ENCODE measurements at places on chromosomes 13 and 19. TPM values are rescaled to one million over a fixed set of nuclear protein-coding genes. Genes with fewer than 3 reads are reported as not detected.

Gene NCCRP1
- total RNA-seq = 1.3 TPM

Gene SYDE1
- total RNA-seq = 16.1 TPM

Gene IL17D
- total RNA-seq = 0.16 TPM

Gene ZNF540
- total RNA-seq = 0.08 TPM

Gene XPO4
- total RNA-seq = 19.8 TPM

Gene SRRM5
- not detected for total RNA-seq

Gene PINLYP
- 6.6 TPM for total RNA-seq

Gene FCAR
- total RNA-seq = not detected

Gene PROZ
- not detected for total RNA-seq

Gene ZNF20
- total RNA-seq = 0.61 TPM

Gene DKKL1
- not detected for total RNA-seq

Gene DEDD2
- 42.2 TPM for total RNA-seq

Gene RFPL4A
- not detected for total RNA-seq

All from hair follicular keratinocyte (primary cell).